ENCODE measurements at places on chromosomes 1 and 21.

- no peak for DNase-seq
Measured at GRCh38 chr1:170250531-170251276, 104.9 kb downstream of the NTMT2 start.

- no peak for DNase-seq
Measured at GRCh38 chr21:23585419-23585818, 2021.9 kb downstream of the MRPL39 start.

- no peak for DNase-seq
Measured at GRCh38 chr1:30908316-30908695, 252 bp downstream of the SDC3 start.

DNA sequence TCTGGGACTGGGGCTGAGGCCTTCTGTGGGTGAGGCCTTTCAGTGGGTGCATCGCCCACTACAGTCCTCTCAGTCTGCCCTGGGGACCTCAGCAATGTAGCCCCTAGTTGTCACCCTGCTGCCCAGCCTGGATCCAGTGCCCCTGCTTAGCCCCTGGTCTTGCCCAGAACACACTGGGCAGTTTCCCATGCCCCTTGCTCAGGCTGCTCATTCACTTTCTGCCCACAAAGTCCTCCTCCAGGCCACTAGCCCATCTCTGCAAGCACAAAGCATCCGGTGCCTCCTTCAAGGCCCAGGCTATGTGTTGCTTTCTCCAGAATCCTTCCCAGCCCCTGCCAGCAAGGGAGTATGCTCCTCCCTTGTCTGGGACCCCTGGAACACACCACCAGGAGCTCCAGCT is 5.4 kb upstream of the ADORA1 start:
- no peak for DNase-seq

DNA sequence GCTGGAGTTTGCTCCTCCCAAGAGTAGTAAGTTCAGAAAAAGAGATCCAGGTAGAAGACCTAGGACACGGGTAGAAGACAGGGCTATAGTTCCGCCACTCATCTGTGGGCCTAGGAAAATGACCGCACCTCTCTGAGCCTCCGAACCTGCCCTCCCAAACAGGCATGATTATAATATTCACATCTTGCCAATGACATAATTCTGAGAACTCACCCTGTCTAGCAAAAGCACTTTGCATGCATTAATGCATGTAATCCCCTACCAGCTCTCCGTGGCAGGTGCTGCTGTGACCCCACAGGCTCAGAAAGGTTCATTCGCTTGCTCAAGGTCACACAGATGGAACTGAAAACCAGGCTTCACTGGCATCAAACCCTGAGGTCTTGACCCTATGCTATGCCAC is 88.0 kb downstream of the SPSB1 start:
- no peak for DNase-seq

GRCh38 chr1:211829343-211830054 is 1.1 kb downstream of the LPGAT1 start:
- no peak for DNase-seq

DNA sequence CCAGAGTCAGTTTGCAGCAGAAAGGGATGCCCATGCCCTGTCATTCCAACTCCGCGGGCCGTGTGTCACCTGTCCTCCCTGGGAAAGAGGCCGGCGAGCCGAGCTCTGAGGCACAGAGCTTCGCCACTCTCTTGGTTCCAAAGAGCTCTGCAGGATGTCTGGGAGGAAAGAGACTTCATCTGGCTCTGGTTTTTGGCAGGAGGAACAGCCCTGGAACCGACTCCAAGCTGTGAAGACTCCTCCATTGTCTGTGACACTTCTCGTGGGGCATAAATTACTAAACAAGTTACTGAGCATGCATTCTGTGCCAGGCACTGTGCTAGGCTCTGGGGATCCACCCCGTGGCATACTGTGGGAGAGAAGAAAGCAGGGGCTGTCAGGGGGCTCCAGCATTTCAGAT is 3.9 kb upstream of the FAM151A start:
- DNase-seq: no peak

DNA sequence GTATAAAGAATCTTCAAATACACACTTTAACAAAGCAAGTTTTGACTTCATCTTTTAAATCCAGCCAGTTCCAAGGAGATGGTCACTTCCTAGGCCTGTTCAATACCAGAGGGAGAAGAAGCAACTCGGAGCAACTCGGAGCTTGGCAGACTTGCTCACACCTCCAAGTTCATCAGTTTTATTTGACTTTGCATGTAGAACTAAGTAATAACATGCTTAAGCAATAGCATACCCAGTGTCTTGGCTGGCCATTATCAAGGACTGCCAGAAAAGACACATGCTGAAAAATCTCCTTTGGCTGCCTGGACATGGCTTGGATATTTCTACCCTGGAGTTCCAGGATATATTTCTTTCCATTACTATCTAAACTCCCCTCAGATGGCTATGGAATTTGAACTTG is 52.6 kb downstream of the GNG12 start:
- no peak for DNase-seq

GRCh38 chr1:21115098-21115760 is 61.5 kb downstream of the EIF4G3 start:
- DNase-seq: no peak

DNA sequence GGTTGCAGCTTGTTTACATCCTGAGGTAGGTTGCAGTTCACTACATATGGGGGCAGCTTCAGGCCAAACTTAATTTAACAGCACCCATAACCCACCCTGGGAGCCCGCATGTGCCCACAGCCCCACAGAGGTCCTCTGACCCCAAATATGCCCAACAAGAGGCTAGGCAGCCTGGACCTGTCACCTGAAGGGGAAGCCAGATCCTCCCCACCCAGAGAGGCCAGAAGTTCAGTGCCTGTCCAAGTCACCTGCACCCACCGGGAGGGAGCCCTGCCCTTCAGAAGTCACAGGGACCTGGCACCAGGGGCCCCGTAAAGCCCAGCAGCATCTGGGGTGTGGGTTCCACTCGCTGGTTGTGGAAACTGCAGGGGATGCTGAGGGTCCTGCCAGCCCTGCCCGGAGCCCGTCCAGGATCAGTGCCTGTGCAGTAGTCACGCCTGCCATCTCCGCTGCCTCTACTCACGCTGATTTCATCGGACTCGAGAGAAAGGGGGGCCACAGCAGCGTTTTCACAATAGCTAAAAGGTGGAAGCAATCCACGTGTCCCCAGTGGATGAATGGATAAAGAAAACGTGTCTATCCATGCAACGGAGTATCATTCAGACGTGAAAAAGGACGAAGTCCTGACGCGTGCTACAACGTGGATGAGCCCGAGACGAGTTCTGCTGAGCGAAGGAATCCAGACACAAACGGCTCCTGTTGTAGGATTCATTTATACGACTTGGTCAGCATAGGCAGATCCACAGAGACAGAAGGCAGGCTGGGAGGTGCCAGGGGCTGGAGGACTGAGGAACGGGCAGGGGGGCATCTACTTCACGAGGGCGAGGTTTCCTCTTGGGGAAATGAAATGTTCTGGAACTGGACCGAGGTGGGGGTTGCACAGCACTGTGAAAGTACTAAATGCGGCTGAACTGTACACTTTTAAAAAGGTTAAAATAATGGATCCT is 33.9 kb upstream of the COL6A2 start:
- DNase-seq: no peak

GRCh38 chr1:23646541-23646940 is 45.1 kb upstream of the RPL11 start:
- DNase-seq: no peak

DNA sequence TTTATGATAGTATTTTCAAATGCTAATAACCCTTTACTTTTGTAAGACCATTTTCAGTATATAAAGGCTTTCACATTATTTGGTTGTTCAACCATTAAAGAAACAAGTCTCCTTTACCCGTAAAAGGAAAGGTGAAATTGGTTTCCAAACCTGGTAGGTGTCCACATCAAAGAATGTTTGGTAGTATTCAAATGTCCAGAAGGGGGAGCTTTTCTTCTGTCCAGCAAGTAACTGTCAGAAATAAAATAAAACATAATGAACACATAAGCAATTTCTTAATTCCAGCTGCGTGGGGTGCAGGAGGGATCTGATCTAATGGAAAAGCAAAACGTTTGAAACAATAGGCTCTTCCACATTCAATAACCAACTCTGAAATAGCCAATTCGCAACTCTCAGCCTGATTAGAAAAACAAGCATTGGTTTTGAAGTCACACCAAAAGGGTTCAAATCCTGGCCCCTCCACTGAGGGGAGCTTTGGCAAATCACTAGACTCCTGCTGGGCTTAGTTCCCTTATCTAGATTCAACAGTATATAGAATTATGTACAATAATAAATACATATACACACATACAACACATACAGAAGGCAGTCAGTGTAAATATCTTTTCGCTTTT is 11.0 kb downstream of the YIPF1 start:
- no peak for DNase-seq

DNA sequence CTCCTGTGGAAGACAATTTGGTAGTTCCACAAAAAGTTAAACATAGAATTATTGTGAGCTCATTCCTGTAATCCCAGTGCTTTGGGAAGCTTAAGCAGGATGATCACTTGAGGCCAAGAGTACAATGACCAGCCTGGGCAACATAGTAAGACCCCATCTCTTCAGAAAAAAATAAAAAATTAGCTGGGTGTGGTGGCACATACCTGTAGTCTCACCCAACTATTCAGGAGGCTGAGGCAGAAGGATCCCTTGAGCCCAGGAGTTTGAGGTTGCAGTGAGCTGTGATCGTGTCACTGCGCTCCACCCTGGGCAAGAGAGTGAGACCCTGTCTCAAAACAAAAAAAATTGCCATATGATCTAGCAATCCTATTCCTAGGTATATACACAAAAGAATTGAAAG is 4.1 kb upstream of the CHML start:
- no peak for DNase-seq

GRCh38 chr1:168485048-168485447 is 58.7 kb downstream of the XCL2 start:
- DNase-seq: no peak

GRCh38 chr1:205064741-205065316 is 19.4 kb downstream of the TMEM81 start:
- DNase-seq: no peak

GRCh38 chr1:207649865-207650580 is 5.1 kb downstream of the CR1L start:
- no peak for DNase-seq

- no peak for DNase-seq
Measured at GRCh38 chr1:56447823-56448222, 131.5 kb downstream of the PLPP3 start.

DNA sequence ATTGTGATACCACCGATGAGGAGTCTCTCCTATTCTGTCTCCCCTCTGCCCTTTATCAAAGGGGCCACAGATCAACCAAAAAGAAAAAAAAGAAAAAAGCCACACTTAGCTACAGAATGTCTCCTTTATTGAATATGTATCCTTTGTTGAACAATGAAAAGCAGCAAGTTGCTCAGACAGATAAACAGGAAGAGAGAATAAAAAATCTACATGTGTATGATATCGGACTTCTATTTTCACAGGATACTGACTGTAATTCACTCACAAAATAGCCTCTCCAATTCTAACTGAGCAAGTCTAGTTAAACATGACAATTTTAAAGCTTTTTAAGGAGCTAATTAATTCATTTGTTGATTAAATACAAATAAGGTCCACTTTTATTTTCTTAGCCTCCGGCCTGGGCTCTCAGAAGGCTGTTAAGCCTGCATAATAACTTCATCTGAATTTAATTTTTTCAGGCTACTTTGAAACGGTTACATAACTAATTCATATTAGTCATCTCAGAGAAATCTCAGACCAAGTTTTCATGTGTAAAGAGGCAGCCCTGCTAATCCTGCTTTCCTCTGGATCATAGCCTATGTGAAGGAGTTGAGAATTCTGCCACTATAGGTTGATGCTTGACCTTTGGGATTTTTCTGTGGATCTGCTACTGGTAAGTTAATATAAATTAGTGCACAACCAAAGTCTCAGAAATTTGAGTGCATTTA is 304.1 kb upstream of the NR5A2 start:
- DNase-seq: no peak

- no peak for DNase-seq
Measured at GRCh38 chr1:107523736-107524135, 382.9 kb downstream of the NTNG1 start.

- no peak for DNase-seq
Measured at GRCh38 chr1:165772739-165773138, 4.1 kb upstream of the TMCO1 start.

GRCh38 chr1:164922585-164922984 is 363.6 kb downstream of the PBX1 start:
- no peak for DNase-seq

DNA sequence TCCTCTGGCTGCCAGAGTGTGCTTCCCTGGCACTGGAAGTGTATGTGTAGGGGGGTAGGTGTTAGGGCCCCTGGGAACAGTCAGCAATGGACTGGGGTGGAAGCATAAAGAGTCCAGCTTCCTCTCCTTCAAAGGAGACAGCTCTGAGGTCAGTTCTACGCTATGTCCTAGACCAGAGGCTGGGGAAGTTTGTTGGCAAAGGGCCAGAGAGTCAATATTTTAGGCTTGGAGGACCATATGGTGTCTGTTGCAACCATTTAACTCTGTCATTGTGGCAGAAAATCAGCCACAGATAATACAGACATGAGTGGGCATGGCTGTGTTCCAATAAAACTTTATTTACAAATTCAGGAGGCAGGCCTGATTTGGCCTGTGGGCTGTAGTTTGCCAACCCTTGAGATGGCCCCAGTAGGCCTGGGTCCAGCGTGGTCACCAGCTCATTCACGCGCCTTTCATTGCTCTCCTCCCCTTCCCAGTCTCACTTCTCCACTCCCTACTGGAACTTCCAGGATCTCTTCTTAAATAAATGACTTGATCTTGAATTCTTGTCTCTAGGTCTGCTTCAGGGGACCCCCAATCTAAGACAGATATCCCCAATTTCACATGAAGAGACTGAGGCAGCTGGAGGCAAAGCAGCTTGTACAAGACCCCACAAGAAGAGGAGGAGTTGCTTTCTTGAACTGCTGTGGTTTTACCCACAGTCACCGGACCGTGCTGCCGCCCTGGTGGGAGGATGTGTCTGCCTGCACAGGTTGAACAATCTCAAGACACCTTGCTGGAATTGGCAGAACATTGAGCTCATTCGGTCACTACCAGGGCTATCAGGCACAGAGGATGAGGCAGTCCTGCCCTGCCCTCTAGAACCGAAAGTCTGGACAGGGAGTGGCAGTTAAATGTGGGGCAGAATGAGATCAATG is 162.4 kb upstream of the POU3F1 start:
- no peak for DNase-seq

GRCh38 chr1:203136409-203137042 is 9.0 kb downstream of the ADORA1 start:
- no peak for DNase-seq

- peak; percentile 62 for DNase-seq
Measured at GRCh38 chr1:62271948-62272728, 47.1 kb downstream of the KANK4 start.

DNA sequence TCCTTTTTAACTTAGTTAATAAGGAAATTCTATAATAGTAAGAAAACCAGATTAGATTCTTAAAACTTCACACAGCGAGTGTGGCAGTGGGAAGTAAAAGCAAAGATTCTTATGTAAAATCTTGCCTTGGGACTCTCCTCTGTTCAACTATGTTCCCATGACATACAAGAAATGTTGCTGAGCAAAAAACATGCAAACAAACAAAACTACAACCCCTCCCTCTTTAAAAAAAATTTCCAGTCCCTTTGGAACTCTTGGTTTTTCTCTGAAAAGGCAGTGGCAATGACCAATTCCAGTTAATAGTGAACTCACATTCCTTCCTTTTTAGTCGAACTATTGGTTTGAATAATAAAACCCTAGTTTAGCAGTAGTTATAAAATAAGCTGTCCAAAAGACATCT is 453.1 kb upstream of the ZRANB2 start:
- no peak for DNase-seq

Data from stimulated activated CD4-positive, alpha-beta T cell treated with anti-CD3 and anti-CD28 coated beads, Interleukin-1b, Interleukin-23, amount 100 ng/mL, for 48 hours (primary cell).